SW 1271 (cell line): ENCODE measurements at places on chromosomes 1 and 21.

GRCh38 chr21:45766501-45766900 is 123.0 kb downstream of the PCBP3 start:
- no peak for DNase-seq

- DNase-seq = no peak
Measured at GRCh38 chr1:70667494-70668170, 256.6 kb downstream of the CTH start.

- DNase-seq = no peak
Measured at GRCh38 chr1:204192589-204193352, 3.5 kb downstream of the KISS1 start.

DNA sequence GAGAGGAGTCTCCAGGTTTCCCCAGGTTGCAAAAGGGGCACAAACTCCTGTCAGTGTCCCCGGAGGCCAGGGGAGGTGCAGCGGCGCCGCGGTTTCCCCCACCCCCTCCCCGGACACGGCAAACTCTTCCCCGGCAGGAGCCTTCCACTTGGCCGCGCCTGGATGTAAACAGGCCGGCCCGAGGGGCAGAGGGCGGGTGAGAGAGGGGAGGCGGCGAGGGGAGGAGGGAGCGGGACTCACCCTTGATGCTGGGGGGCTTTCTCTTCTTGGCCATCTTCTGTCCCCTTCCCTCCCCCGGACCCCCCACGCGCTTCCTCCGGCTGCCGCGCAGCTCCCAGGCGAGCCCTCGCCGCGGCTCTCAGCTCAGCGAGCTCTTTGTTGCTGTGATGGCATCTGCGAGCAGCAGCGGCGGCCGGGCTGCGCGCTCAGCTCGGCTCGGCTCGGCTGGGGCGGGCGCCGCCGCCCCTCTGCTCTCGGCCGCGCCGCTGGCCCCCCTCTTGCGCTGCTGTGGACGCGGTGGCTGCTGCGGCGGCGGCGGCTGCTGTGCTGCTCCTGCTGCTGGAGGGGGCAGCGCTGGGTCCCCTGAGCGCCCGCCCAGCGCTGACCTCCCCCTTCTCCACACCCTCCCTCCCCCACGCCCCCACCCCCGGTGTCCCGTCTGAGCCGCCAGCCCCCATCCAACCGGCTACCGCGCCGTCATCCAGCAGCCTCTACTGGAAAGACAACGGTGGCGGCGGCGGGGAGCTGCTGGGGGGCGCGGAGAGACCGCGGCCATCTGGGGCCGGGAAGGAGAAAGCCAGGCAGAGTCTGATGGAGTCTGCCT is 4.9 kb upstream of the SLC44A5 start:
- no peak for DNase-seq

DNA sequence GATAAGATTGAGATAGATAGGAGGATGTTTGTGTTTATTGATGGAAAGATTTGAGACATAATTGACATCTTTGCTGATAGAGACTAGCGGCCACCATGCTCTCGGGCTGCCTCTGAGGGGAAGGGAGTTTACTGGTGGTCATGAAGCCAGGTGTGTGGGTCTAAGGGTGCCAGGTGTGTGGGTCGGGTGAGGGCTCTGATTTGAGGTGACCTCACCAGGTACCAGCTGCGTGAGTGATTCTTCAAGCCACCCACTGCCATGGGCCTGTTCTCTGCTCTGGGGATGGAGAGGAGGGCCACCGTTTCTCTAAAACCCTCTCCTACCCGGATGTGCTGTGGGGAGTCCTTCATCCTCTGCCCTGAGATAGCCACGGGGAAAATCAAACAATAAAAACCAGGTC is 3.2 kb downstream of the UBASH3A start:
- no peak for DNase-seq

GRCh38 chr1:194598098-194598497 is 1411.7 kb upstream of the B3GALT2 start:
- no peak for DNase-seq

DNA sequence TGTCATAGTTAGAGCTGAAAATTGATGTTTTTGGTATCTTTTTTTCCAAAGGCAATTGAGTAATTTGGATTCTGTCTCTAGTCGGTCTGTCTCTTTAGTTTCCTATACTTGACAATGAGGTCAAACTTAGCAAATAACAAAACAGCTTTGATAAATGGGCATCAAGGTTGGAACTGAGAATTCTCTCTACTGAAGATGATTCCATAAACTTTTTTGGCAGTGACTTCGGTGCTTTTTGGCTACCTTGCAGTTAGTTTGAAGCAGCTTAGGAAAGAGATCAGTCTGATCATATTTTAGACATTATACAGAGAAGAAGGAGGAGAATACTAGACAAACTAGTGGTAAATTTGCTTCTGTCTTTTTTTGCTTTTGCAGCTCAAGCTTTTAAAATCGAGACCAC is 559 bp downstream of the VCAM1 start:
- no peak for DNase-seq

- no peak for DNase-seq
Measured at GRCh38 chr1:55352080-55352810, 137.1 kb upstream of the USP24 start.

DNA sequence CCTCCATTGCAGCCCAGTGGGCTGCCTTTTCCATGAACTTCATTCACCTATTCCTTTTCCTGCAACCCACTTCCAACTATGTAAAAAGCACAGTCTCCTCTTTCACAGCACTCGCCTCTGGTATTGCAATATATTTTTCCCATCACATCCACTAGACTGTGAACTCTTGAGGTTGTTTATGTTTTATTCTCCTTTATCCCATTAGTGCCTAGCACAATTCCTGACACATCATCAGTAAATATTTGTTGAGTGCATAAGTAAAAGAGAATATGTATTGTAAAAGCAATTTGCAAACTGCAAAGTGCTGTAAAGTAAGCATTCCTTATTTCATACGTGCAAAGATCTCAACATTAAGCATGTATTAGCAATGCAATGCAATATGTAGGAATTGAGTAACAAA is 27.9 kb upstream of the NRIP1 start:
- DNase-seq = no peak
